ENCODE measurements at places on chromosomes 5 and 9. TPM values are rescaled to one million over a fixed set of nuclear protein-coding genes. Genes with fewer than 3 reads are reported as not detected.

DNA sequence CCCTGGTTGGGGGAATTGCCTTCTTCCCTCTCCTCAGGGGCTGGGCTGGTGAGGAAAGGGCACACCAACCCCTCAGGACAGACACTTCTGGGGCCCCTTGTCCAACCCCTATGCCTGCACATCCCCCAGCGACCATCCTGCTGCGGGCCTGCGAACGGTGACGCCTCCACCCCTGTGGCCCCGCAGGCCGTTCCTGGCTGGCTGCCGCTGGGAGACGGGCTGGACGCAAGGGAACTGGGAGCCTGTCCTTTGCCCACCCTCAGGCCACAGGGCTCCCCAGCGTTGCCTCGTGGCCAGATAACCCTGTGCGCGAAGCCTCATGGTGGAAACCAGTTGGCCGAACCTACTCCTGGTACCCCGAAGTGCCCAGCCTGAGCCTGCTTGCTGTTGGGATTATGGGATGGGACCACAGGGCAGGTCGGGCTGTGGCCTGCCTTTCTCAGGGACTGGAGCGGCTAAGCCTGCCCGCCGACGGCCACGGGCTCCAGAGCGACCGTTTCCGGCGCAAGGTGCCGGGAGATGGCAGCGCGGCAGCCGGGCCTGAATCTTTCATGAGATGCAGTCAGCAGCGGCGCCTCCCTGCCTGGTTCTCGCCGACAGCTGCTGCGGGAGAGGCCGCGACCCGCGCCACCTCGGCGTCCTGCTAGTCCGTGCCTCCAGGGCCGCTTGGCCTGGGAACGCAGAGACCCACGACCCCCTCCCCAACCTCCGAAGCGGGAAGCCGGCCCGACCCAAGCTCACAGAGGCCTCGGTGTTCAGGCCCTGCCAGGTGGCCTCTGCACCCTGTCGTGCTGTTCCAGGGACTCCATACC is 6.5 kb upstream of the PITX1 start:
- peaks cover 97% of the 10 kb centered on the region for H3K27me3 ChIP-seq
- no peak overlapping the region for H3K4me3 ChIP-seq
- no peaks in the 10 kb centered on the region for H3K36me3 ChIP-seq
- H3K4me1 ChIP-seq = peaks cover 25% of the 10 kb centered on the region
- H3K27ac ChIP-seq = no peak overlapping the region

- H3K27me3 ChIP-seq = no peaks in the 10 kb centered on the region
- no peaks in the 10 kb centered on the region for H3K36me3 ChIP-seq
- H3K4me3 ChIP-seq = no peak overlapping the region
- H3K4me1 ChIP-seq = peaks cover 10% of the 10 kb centered on the region
- no peak for DNase-seq
- H3K27ac ChIP-seq = no peak overlapping the region
Measured at GRCh38 chr5:128199611-128200010, 116.0 kb downstream of the SLC12A2 start.

DNA sequence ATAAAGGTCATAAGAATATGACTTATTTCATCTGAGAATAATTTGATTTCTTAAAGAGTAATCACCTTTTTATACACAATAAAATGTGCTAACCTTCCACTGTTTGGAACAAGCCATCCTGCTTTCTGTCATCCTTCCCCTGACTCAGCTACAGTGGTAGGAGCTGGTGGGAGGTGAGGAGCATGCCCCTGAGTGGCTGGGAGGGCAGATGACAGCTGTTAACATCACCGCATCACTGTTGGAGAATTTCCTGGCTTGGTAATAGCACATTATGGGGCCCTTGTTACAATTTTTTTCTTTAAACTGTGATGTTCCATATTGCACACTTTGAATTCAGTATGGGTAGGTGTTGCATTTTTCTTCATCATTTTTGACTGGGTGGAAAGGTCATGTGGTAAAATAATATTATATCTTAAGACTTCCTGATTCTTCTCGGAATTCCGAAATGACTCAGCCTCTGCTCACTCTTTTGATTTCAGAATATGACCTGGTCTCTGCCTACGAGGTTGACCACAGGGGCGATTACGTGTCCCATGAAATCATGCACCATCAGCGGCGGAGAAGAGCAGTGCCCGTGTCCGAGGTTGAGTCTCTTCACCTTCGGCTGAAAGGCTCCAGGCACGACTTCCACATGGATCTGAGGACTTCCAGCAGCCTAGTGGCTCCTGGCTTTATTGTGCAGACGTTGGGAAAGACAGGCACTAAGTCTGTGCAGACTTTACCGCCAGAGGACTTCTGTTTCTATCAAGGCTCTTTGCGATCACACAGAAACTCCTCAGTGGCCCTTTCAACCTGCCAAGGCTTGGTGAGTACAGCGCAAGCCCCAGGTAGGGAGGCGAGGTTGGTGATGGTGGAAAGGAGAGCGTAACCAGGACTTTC is 5.8 kb downstream of the ADAMTS16 start:
- DNase-seq = no peak
- H3K27ac ChIP-seq = no peak overlapping the region
- H3K4me1 ChIP-seq = no peaks in the 10 kb centered on the region
- H3K36me3 ChIP-seq = no peaks in the 10 kb centered on the region
- H3K4me3 ChIP-seq = no peak overlapping the region

DNA sequence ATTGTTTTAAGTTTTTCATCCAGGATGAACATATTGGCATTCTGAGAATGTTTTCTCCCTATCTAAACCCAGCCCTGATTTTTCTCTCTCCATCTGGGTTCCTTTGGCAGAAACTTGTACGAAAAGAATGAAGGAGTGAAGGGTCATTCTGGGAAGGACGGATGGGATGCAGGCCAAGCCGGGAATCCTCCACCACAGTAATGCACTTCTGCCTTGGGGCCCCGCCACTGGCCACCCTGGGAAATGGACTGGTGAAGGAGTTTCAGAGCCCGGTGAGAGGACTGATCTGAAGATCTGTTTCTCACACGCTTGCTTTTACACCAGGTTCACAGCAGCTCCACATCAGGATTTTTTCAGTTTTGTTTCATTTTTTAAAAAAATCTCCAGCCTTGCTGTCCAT is 554.8 kb downstream of the BNC2 start:
- no peaks in the 10 kb centered on the region for H3K4me1 ChIP-seq
- no peak overlapping the region for H3K27ac ChIP-seq
- no peak for DNase-seq
- no peak overlapping the region for H3K4me3 ChIP-seq

DNA sequence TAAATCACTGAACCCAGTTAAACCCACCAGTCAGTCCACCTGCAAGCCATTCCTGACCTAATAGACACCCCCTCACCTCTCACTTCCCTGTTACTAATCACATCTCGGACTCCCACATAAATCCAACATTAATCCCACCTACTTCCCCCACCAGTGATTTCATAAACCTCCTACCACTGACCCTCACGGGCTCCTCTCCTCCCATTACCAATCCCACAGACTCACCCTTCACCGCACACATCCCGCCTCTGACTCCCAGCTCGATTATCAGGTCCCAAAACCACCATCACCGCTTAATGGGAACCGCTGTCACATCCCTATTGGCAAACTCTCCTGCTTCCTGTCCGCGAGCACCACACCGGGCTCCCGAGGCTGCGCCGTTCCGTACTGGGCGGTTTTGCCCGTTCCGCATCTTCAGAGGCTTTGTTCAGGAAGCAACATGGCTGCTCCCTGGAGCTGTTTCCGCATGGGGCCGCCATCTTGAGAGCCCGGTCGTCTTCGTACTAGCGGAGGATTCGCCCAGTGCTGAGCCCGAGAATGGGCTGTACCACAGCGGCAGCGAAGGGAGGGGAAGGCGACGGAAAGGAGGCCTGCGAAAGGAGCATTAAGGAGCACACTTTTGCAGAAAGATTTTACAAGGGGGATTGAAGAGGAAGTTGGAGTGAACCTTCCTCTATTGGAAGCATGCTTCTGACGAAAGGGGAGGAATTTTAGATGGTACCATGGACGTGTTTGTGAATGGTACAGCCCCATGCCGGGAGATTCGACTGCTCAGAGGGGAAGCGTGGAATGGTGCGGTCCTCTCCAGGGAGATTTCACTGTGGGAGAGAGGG is at the start of gene ZNF300:
ZNF300 (minus strand) TSS at position 502 of the 833 bp plus-strand sequence. CDS start 1,825 bp downstream, outside the sequence.
- peaks cover 42% of the 10 kb centered on the region for H3K36me3 ChIP-seq
- DNase-seq = peak; percentile 47
- H3K27me3 ChIP-seq = no peaks in the 10 kb centered on the region
- peak within 1 kb of the TSS; percentile 59 for H3K27ac ChIP-seq
- no peaks in the 10 kb centered on the region for H3K4me1 ChIP-seq

DNA sequence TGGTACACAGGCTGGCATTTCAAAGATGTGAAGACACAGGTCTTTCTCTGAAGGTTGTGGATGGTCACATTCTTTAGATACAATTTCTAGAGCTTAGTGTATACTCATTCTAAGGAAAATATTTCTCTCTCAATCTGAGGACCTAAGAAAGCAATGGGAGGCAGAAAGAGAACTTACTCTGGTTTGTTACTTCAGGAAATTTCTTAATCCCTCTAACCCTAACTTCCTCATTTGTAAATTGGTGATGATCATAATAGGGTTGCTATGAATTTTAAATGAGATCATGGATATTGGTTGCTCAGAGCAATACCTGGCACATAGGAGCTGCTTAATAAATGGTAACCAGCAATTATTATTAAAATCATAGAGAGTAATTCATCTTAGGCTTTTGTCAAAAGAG is 22.1 kb downstream of the FAM170A start:
- no peaks in the 10 kb centered on the region for H3K4me1 ChIP-seq
- no peak overlapping the region for H3K27ac ChIP-seq
- no peak for DNase-seq
- H3K27me3 ChIP-seq = no peaks in the 10 kb centered on the region
- no peaks in the 10 kb centered on the region for H3K36me3 ChIP-seq

DNA sequence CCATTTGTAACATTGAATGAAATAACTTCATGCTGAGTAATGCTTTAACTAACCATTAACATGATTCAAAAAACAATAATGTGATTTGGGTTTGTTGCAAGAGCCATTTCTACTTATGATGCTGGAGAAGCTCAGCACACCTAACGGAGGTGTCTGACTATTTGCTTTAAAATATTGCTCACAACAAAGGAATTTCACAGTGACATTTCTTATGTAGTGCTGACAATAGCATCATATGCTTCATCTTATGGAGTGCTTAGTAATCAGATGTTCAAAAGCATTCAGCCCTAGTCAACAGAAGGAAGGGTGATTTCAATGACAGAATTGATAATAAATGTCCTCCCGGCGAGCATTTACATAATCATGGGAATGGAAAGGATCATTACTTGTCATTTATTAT is 1003.3 kb upstream of the COX7C start:
- H3K27me3 ChIP-seq = no peaks in the 10 kb centered on the region
- H3K4me3 ChIP-seq = no peak overlapping the region
- no peak overlapping the region for H3K27ac ChIP-seq
- no peak for DNase-seq
- no peaks in the 10 kb centered on the region for H3K4me1 ChIP-seq
- no peaks in the 10 kb centered on the region for H3K36me3 ChIP-seq

DNA sequence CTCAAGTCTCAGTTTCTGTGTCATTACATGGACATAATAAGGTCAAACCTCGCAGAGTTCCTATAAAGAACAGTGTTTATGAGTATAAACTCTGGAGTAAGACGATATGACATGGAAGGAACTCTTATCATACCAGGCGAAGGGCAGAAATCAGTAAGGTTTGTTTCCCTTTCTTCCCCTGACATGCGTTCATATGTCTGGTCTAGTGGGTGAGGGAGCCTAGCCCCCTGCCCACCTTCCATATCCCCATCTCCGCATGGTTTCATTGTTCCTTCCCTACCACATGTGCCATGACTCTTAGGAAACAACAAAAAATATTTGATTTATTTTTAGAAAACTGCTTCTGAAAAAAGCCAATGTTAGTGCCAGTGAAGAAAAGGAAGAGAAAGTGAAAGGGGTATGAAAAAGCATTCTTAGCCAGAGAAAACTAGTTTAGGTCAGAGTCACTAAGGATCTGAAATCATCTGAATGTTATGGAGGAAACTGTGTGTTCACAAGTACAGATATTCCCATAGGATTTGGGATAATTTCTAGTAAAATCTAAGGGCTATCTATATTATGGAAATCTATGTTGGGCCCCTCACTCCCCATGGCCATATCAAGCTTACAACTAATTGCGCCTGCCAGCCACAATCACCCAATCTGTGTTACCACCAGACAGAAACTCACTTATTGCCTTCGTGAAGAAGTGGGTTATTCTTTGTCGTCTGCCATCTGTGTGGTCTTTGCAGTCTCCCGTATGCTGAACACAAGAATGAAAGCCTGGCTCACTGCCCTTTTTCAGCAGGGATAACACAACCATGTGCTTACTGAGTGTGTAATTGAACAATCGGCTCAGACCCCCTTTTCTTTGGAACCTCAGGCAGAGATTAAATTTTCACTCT is 19.9 kb upstream of the HMHB1 start:
- H3K27ac ChIP-seq = peak overlapping the region; percentile 68
- H3K27me3 ChIP-seq = no peaks in the 10 kb centered on the region
- peak overlapping the region; percentile 15 for H3K4me3 ChIP-seq
- peaks cover 26% of the 10 kb centered on the region for H3K4me1 ChIP-seq
- no peak for DNase-seq

DNA sequence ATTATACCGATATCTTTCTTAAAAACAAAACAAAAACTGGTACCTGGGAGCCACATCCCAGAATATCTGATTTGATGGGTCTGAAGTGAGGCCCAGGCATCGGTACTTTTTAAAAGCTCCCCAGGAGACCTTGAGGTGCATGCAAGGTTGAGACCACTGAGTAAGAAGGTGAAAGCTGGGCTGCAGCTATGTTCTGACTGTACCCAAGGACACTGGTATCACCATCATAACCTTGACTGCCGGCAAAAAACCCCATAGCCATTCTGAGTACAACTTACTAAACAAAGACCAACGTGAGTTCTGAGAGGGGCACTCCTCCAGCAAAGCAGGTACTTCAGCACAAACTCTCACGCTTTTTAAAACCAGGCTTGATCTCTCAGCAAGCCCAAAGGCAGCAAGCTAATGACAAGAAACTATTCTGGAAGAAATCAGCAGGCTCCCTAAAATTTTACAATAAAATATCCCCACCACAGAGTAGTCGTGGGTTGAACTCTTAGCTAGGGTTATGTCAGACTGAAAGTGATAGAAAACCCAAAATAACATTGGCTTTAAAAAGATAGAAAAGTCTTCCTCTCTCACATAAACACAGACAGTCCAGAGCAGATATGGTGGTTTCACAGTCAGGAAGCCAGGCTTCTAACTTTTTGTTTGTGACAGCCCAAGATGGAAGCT is 263.9 kb downstream of the SAXO1 start:
- H3K36me3 ChIP-seq = no peaks in the 10 kb centered on the region
- DNase-seq = no peak
- no peaks in the 10 kb centered on the region for H3K27me3 ChIP-seq

DNA sequence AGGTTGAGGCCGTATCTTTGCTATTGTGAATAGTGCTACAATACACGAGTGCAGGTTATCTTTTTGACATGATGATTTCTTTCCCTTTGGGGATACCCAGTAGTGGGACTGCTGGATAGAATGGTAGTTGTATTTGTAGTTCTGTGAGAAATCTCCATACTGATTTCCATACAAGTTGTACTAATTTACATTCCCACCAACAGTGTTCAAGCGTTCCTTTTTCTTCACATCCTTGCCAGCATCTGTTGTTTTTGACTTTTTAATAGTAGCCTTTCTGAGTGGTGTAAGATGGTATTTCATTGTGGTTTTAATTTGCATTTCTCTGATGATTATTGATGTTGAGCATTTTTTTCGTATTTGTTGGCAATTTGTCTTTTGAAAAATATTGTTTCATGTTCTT is 41.4 kb downstream of the CNOT6 start:
- no peaks in the 10 kb centered on the region for H3K36me3 ChIP-seq
- H3K4me3 ChIP-seq = no peak overlapping the region
- H3K27me3 ChIP-seq = no peaks in the 10 kb centered on the region
- no peak overlapping the region for H3K27ac ChIP-seq
- no peak for DNase-seq

ARID3C gene
- total RNA-seq = 2.1 TPM

SLC34A1 gene
- not detected for total RNA-seq

SEMA4D gene
- total RNA-seq = 27.3 TPM

PPP2R2B gene
- 23.2 TPM for total RNA-seq

TAF1L gene
- 0.21 TPM for total RNA-seq

RAB14 gene
- total RNA-seq = 36.3 TPM

ADAMTS2 gene
- 51.6 TPM for total RNA-seq

DCAF10 gene
- total RNA-seq = 23.7 TPM

ORM2 gene
- not detected for total RNA-seq

Measured in tibial nerve (tissue), 4 donors.